Iris pigment epithelial cell (primary cell): ENCODE measurements at places on chromosomes 16 and 17.

GRCh38 chr16:79272141-79272577 lies 328.4 kb downstream of the MAF start:
- no peak for DNase-seq

- DNase-seq = no peak
Measured at GRCh38 chr17:19911033-19911432, 43.3 kb upstream of the ULK2 start.

GRCh38 chr16:138049-138417 lies 440 bp downstream of the NPRL3 start:
- no peak for DNase-seq

GRCh38 chr16:11744075-11744470 lies 1.4 kb upstream of the TXNDC11 start:
- no peak for DNase-seq

- no peak for DNase-seq
Measured at GRCh38 chr16:9614389-9614788, 522.9 kb downstream of the HAPSTR1 start.

- no peak for DNase-seq
Measured at GRCh38 chr16:11242658-11243057, 13.3 kb downstream of the SOCS1 start.

DNA sequence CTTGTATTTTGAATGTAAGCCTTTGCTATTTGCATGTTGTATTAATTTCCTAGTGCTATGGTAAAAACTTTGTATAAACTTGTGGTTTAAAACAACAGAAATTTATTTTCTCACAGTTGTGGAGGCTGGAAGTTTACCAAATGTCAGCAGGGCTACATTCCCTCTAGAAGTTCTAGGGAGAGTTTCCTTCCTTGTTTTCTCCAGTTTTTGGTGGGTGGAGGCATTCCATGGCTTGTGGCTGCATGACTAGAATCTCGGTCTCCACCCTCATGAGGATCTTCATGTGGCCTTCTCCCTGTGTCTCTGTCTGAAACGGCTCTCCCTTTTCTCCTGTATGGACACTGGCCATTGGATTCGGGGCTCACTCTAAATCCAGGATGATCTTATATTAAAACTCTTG lies 482.2 kb upstream of the GOT2 start:
- DNase-seq = no peak

DNA sequence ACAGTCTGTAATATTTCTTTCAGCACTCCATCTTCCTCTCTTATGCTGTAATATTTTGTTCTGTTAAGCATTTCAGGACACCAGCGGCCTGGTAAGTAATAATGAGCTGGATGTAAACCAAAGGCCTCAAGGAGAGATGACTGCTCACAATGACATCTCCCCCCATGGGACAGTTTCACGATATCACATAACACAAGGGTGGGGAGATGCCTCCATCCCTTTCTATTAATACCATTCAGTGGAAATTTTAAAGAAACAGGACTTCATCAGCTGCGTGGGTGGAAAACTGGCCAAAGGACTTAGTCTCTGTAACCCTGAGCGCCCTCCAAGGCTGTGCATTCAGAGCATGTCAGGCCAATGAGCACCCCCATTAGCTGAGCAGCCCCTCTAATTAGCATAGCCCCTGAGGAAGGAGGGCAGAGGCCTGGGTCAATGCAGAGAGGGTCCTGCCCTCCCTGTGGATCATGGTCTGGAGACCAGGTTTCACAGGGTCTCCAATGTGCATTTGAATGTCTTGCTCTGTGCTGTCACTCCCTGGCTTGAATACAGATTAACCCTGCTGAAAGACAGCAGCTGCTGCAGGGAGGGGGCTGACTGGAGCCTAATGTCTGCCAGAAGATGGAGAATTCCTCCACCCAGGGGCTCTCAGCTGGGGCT lies 156.4 kb downstream of the HS3ST2 start:
- no peak for DNase-seq
